ENCODE measurements at places on chromosomes 2 and 18. TPM values are rescaled to one million over a fixed set of nuclear protein-coding genes. Genes with fewer than 3 reads are reported as not detected.

Gene MEMO1
- total RNA-seq: 22.7 TPM

- DNase-seq: peak; percentile 56
These were observed 403 bp upstream of the CLUL1 start for GRCh38 chr18:596288-596881.

DNA sequence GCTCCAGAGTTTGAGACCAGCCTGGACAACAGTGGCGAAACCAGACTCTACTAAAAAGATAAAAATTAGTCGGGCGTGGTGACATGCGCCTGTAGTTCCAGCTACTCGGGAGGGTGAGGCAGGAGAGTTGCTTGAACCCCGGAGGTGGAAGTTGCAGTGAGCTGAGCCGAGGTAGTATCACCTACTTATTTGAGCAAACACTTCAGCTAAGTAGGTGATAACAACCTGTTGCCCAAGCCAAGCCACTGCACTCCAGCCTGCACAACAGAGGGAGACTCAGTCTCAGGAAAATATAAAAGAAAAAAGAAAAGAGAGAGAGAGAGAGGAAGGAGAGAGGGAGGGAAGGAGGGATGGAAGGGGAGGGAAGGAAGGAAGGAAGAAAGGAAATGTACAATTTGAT is 21.3 kb downstream of the FER1L5 start:
- DNase-seq: no peak

DNA sequence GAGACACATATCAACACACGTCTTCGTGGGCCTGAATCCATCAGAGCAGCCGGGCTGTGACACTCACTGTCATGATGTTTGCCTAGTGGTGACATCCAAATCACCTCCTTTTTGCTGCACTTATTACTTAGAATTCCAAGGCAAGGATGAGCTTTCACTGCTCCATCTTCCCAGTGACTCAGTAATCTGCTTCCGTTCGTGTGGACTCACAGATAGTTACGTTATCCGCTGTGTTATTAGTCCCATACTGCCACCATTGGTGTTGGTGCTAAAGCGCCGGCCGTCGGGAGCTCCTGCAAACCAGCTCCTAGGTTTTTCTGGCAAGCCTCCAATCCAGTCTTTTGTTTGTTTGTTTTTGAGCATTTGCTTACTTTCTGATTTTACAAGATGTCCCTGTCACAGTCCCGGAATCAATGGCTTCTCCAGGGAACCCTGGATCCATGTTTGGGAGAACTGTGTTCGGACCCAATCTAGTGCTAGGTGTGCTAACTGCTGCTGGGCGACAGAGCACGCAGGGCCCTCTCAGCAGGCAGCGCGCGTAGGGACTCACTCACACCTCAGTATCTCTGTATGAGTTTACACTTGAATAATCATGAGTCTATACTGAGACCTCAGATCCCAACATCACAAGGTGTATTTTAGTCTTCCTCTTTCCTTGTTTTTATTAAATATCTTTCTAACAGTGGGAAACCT is 42.6 kb downstream of the HDAC4 start:
- no peak for DNase-seq

- DNase-seq: no peak
These were observed 1.3 kb downstream of the DUSP28 start for GRCh38 chr2:240561325-240561971.

GRCh38 chr2:96959406-96960110 is 26.8 kb downstream of the FAM178B start:
- no peak for DNase-seq

DNA sequence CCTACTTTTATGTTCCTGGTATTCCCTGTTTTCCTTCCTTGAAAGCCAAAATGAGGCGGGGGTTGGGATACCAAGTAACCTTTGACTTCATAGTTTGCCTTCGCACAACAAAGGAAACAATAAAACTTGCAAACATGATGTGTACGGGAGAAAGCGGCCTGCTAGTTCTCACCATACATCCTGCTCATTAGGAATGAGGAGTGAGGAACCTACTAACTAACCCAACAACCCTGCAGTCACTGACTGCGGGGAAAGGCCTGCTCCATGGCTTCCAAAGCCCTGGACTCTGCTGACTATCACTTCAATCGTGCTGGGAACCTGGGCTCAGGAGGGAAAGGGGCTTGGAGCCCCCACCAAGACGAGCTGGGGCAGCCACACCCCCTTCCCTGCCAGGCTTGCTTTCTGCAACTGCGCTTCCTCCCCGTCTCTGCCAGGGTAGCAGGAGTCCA is 24.2 kb downstream of the RPL31 start:
- DNase-seq: no peak

Gene DES
- total RNA-seq: 1.8 TPM

GRCh38 chr2:172440795-172441194 is 13.4 kb downstream of the ITGA6 start:
- no peak for DNase-seq

Gene POTEC
- not detected for total RNA-seq

Measured in left lobe of liver (tissue), 2 donors.